Omental fat pad (tissue), 4 donors: ENCODE measurements at places on chromosomes 2 and 18. TPM values are rescaled to one million over a fixed set of nuclear protein-coding genes. Genes with fewer than 3 reads are reported as not detected.

Gene NEU2
- total RNA-seq = not detected

Gene ERBB4
- total RNA-seq = 0.88 TPM

Gene CCDC141
- total RNA-seq = 11.2 TPM

Gene HRH4
- 0.84 TPM for total RNA-seq

Gene EFHD1
- total RNA-seq = 44.1 TPM

Gene MARCHF4
- total RNA-seq = not detected

Gene LAMA3
- total RNA-seq = 16.9 TPM

Gene CNGA3
- total RNA-seq = 0.47 TPM

Gene CREG2
- not detected for total RNA-seq

Gene C2orf76
- 10.3 TPM for total RNA-seq

Gene SLC11A1
- 218 TPM for total RNA-seq

Gene CABYR
- 1.9 TPM for total RNA-seq

Gene ALPI
- total RNA-seq = not detected

Gene OXER1
- 0.96 TPM for total RNA-seq

Gene PIEZO2
- total RNA-seq = 3.5 TPM

Gene ALPP
- total RNA-seq = not detected

Gene RESP18
- total RNA-seq = not detected

Gene RNF125
- 7.3 TPM for total RNA-seq

Gene NCKAP5
- total RNA-seq = 0.37 TPM

Gene CFAP210
- total RNA-seq = 0.46 TPM

Gene IRS1
- total RNA-seq = 15.9 TPM

Gene TBR1
- total RNA-seq = not detected

Gene PLEKHH2
- 30.3 TPM for total RNA-seq

Gene POTEJ
- total RNA-seq = not detected

Gene PJVK
- 2.4 TPM for total RNA-seq

Gene TRAPPC12
- total RNA-seq = 92.1 TPM

Gene DSC3
- 60.2 TPM for total RNA-seq

Gene IL18R1
- total RNA-seq = 32.2 TPM

Gene HAAO
- 4.7 TPM for total RNA-seq

Gene DGUOK
- 34.2 TPM for total RNA-seq

Gene PSD4
- 6.3 TPM for total RNA-seq

Gene LOXHD1
- 1.7 TPM for total RNA-seq

Gene MYO7B
- 1.3 TPM for total RNA-seq

Gene KCNG2
- 0.96 TPM for total RNA-seq

Gene HOXD13
- not detected for total RNA-seq

Gene TTL
- total RNA-seq = 26.9 TPM

Gene EPB41L5
- 24.0 TPM for total RNA-seq

Gene SLC30A3
- total RNA-seq = not detected

Gene B3GNT7
- 2.8 TPM for total RNA-seq

Gene ABCG8
- not detected for total RNA-seq
